ENCODE measurements at places on chromosomes 5 and 9.

GRCh38 chr9:444528-444927, 229.9 kb downstream of the DOCK8 start:
- DNase-seq, result no peak

GRCh38 chr5:9431496-9432258, 114.2 kb downstream of the SEMA5A start:
- DNase-seq, result no peak

- no peak for DNase-seq
Observed at GRCh38 chr9:89878687-89879086, 273.9 kb downstream of the GADD45G start.

- no peak for DNase-seq
Observed at GRCh38 chr9:84959339-84959738, 289.8 kb downstream of the NTRK2 start.

DNA sequence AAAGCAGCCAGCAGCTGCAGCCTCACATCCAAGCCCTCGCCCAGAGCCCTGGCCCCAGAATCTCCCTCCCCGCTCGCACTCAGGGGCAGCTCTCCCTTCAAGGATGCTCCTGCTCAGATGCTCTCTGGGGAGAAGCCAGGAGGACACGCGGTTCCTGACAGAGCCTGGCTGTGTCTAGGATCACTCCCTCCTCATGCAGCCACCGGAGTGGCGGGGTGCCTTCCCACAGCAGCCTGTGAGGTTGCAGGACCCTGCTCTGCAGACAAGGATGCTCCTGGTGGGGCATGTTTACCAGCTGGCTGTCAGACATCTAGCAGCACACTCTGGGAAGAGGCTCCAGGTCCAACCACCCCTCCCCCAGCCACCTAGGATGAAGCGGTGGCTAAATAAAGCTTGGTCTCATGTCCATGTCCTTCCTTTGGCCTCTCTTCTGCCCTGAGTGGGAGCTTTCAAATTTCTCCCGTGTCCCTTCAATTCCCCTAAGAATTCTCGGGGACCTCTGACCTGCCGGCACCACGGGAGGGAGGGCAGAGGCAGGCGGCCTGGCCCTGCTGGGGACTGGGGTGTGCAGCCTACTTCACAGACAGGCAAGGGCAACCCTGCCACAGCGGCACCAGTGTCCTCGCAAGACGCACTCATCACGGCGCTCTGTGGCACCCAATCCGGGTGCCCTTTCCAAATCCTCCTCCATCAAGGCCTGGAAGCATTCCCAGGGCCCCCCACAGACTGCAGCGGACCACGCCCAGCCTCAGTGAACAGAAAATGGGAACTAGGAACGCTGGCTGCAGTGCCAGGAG, 88.3 kb upstream of the SARDH start:
- DNase-seq, result no peak

GRCh38 chr5:117135851-117136250, 561.2 kb upstream of the SEMA6A start:
- no peak for DNase-seq

Measured in activated CD4-positive, alpha-beta T cell treated with anti-CD3 and anti-CD28 coated beads, Interleukin-2, amount 50 U/mL, for 4 hours (primary cell).